ENCODE measurements at places on chromosomes 13 and 19.

DNA sequence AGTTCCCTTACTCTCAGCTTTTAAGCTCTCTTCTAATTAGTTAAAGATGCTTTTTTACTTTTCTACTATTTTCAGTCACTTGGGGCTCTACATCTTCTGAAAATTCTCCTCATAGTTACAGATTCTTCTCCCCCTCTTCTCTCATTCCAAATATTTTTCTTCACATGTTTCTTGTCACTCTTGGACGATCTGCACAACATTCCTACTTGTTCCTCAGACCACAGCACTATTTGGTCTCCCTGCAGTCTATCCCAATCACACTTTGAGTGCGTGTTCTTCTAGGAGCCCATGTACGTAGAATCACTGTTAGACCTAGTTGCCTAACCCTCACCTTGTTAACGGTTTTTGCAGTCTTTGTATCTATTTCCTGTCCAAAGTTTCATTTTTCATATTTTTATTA lies 222.5 kb upstream of the SPRY2 start:
- no peak for DNase-seq

- DNase-seq: no peak
Observed at GRCh38 chr13:73578251-73578875, 519.6 kb downstream of the KLF5 start.

DNA sequence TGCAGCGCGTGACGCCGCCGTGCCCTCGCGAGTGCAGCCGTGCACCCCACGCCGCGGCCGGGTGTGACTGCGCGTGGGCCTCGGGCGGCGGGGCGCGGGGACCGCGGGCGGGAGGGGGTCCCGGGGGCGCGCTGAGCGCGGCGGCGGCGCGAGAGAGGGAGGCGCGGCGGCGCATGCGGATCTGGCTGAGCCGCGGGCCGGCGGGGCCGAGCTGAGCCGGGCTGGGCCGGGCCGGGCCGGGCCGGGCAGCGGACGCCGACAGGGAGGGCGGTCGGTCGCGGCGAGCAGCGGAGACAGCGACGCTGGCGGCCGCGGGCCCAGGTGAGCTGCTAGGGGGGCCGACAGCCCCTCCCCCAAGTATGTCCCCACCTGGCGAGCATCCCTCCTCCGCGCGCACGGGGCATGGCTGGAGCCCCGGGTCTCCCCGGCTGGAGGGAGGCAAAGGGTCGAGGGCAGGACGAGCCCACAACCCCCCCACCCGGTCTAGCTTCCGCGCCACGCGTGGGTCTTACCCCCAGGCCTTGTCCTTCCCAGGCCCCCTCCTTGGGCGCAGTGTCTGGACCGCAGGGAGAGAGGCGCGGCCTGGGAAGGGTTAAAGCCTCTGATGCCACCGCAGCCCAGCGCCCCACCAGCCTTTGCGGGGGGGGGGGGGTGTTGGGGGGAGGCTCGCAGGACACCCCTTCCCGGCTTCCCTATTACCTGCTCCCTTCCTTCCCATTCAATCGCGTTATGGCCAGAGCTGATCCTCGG lies at the start of gene SPTBN4:
Gene SPTBN4, plus strand, starts transcription at position 17 of the 750 bp plus-strand sequence. CDS start 5,621 bp downstream, outside the sequence.
- no peak for DNase-seq

DNA sequence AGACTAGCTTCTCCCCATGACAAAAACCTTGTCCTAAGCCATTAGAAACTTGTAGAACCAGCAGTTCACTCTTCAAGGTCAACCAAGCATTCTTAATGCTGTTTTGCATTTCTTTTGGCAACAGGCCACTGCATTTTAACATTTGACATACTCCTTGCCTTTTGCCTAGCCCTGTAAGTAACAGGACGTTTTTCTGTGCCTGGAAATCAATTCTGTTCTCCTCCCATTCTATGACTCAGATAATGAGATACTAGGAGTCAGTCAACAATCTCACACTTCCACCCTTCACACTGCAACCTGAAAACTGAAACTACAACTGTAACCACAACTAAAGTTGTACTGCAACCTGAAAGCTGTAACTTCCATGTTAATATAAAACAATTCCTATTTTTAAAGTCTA lies 268.7 kb downstream of the MZT1 start:
- no peak for DNase-seq

- no peak for DNase-seq
Observed at GRCh38 chr13:113990321-113990837, 16.5 kb upstream of the C13orf46 start.

GRCh38 chr13:57030671-57031070 lies 110.0 kb upstream of the PRR20A start:
- no peak for DNase-seq

GRCh38 chr13:25192489-25192888 lies 20.4 kb upstream of the AMER2 start:
- DNase-seq: no peak

DNA sequence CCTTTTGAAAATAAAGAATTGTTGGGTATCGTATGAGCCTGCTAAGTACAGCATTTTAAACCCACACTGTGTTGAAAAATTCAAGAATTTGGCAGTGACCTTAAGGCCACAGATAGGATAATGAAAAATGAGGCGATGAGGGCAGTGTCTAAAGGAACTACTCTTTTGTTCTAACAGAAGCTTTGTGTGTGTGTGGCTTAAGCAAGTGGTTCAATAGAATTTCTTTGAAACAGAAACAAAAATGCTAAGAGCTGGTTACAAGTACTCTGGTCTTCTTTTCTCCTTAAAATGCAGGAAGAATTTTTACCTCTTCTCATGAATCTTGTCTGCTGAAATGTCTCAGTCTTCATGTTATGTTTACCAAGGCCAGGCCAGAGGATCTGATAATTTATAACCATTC lies 279.5 kb downstream of the ZNF536 start:
- no peak for DNase-seq

GRCh38 chr19:18650468-18651041 lies 13.7 kb downstream of the KLHL26 start:
- DNase-seq: peak; percentile 15

- DNase-seq: no peak
Observed at GRCh38 chr19:51108805-51109146, 567 bp upstream of the CTU1 start.

DNA sequence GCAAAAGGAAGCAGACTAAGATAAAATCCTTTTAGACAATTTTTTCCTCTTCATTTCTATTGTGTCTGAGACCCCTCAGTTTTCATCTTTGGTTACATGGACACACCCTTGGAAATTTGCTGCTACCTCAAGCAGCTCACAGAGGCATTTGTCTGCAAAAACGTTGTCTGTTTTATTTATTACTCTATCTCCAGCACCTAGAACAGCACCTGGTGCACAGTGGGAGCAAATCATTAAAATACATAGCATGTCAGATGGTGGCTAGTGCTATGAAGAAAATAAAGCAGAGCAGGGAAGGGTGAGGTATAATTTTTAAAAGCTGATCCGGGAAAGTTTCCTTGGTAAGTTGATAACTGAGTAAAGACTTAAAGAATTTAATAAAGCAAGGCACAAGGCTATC lies 14.3 kb upstream of the FAM124A start:
- no peak for DNase-seq

- no peak for DNase-seq
Observed at GRCh38 chr19:45834970-45835369, 19.9 kb upstream of the RSPH6A start.

GRCh38 chr19:32337084-32337808 lies 8.2 kb upstream of the ZNF507 start:
- DNase-seq: no peak

DNA sequence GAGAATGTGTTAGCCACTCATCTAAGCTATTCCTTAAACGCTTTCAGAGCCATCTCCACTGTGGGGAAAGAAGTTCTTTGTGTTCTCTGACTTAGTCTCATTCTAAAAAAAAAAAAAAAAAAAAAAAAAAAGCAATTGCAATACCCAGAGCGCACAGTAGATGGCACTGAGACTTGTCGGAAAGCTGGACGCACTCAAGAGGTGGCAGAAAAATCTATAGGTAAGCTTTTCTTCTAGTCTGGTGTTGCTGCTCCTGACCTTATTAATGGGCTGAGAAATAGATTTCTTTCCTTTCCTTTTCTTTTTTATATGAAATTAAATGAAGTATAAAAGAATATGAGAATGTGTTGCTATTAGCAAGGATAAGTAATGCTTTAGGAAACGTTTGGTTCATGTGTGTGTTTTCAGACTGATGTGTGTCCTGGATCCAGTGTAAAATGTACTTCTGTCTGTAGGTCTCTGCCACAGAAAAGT lies 4.7 kb upstream of the GJB2 start:
- DNase-seq: no peak

- no peak for DNase-seq
Observed at GRCh38 chr13:46267166-46267565, 55.4 kb downstream of the LRRC63 start.

- DNase-seq: no peak
Observed at GRCh38 chr13:107102676-107103075, 534.7 kb upstream of the ARGLU1 start.

GRCh38 chr13:46473806-46474205 lies 79.2 kb upstream of the LRCH1 start:
- no peak for DNase-seq

DNA sequence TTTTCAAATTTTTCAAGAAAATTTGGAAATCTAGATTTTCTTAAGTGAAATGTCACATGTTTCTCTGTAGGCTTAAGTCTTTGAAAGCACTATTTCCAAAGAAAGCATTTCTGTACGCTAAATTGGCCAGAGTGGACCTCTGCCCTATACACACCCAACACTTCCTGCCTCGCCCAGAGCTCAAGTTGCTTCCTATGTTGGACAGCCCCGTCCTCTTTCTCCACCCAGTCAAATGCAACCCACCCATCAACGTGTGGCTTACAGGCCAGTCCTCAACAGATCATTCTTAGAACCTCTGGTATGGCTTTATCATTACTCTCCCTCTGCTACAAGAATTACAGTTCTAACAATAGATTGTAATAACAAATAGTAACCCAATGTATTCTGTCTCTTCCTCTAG lies 24.2 kb downstream of the KLF12 start:
- no peak for DNase-seq

DNA sequence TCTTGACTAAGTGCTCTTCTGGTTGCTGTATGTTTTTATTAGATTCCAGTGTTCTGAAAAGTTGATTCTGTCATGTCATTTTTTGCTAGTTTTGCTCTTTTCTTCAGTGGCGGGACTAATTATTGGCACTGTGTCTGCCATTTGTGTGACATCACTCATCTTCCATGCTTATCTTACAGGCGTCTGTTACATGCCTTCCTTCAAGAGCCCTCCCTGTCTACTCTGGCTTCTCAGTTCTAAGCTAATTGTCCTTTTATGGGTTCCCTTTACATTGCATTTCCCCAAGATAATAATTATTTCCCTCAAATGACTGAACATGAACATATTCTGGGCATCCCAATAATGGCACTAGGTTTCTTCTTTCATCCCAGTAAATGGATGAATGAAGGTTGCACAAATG lies 459.1 kb downstream of the DCT start:
- DNase-seq: no peak

- DNase-seq: no peak
Observed at GRCh38 chr19:18996796-18997394, 36.4 kb downstream of the SUGP2 start.

DNA sequence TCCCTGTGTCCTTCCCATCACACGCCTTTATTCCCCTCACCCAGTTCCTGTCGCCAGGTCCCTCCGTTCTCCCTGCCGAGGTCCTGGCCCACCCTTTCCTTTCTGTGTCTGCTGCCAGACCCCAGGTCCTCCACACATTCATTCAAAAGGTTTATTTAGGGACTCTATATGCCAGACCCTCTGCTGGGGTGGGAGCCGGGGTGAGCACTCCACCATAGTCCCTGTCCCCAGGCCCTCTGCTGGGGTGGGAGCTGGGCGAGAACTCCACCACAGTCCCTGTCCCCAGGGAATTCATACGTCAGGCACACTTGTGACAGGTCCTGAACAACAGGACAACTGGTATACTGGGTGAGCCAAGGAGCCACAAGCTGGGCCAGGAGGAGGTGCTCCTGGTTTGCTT lies 34.4 kb upstream of the TUBGCP3 start:
- DNase-seq: no peak

DNA sequence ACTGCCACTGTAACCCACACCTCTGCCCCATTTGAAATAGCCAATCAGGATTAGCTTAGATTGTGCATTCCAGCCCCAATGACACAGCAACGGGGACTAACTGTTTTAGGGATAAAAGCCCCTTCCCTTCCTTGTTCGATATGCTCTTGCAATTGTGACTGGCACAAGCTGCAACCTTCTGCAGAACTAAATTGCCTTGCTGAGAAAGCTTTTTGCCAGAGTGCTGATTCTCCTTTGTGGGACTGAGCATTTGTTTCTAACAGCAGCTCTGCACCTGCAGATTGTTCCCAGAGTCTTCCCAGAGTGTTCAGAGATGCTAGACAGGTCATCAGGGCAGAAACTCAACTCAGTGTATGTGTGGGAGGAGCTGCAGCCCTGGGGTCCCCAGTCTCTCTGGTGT lies 115.8 kb downstream of the ZNF675 start:
- DNase-seq: no peak

DNA sequence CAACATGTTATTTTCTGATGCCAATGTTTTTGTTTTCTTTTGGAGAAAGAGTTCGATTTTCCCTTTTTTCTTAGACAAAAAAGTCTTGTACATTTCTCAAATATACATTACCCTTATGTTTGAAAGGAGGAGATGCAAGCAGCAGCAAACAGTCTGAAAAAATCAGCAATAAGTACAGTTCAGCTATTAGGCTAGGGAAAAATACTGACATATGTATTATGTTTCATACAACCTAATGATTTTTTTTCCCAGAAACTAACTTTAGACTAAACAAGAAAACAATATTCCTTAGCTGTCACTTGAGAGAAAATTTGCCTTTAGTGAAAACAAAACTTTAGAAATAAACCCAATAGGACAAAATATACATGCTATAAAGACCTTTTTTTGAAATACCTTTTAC lies 1223.5 kb downstream of the SLITRK1 start:
- no peak for DNase-seq

GRCh38 chr19:56319991-56320390 lies 5.4 kb upstream of the ZSCAN5A start:
- no peak for DNase-seq

DNA sequence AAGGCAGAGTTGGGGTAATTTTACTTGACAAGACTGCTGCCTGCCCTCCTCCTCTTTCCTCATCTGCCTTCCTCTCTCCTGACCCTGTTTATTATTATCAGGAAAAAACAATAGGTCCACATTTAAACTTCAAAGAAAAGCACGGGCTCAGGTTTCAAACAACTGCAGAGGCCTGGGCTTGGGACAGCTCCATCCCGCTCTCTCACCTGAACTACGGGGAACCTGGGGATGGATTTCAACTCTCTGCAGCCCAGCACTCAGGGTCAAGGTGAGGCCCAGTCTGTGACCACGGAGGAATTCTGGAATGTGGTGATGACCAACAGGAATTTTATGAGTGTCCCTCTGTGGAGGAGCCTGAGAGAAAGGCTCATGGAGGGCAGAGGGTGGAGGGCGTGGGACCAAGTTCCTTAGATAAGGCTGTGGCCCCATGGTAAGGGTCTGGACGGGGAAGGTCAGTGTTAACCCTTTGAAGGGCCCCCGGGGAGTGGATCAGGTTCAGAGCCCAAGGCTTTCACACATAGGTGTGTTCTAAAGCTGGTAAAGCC lies 220.8 kb upstream of the MAB21L1 start:
- DNase-seq: no peak

DNA sequence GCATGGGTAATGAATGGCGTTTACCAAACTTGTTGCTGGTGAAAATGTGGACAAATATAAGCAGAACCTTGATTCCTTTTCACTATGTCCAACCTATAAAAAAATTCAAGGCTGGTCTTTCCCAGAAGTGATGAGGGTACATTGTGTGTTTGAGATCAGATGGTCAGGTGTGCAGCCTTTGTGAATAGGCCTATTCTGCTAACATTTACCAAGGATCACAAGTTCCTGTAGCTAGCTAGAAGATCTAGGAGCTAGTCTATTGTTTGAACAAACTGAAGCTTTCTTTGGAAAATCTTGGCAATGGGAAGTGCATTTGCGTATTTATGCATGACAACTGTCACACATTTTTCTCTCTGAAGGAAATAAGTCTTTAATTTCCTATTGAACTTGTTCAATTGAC lies 489.6 kb downstream of the KLF5 start:
- no peak for DNase-seq

GRCh38 chr19:20289186-20289585 lies 122.2 kb downstream of the ZNF486 start:
- DNase-seq: no peak

Measured in GOT3 (cell line).